Amniotic stem cell (primary cell): ENCODE measurements at places on chromosomes 2 and 18.

DNA sequence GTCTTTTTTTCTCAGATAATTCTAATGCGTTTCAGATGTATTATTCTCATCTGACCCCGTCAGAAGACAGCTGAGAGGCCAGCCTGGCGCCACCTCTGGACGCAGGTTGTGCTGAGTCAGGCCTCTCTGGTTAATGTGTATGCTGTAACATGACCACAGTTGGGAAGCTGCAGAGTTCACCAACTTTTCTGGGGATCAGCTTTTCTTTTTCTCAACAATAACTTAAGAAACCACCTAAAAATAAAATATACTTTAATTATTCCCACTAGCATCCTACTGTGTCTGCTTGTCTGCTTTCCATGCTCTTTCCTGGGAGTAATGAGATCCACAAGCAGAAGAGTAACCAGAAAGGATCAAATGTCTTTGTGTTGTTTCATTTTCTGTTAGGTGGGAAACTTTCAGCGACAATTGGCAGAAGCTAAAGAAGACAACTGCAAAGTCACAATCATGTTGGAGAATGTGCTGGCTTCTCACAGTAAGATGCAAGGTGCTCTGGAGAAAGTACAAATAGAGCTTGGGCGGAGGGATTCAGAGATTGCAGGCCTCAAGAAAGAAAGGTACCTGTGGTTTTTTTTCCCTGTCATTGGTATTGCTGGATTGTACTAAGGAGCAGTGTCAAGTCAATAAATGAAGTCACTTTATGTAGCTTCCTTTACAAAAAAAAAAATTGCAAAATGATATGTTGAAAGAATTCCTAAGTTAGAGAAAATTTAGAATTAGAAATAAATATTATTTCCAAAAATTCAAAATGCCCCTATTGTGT lies 79.8 kb downstream of the CCDC150 start:
- peak; percentile 64 for DNase-seq

DNA sequence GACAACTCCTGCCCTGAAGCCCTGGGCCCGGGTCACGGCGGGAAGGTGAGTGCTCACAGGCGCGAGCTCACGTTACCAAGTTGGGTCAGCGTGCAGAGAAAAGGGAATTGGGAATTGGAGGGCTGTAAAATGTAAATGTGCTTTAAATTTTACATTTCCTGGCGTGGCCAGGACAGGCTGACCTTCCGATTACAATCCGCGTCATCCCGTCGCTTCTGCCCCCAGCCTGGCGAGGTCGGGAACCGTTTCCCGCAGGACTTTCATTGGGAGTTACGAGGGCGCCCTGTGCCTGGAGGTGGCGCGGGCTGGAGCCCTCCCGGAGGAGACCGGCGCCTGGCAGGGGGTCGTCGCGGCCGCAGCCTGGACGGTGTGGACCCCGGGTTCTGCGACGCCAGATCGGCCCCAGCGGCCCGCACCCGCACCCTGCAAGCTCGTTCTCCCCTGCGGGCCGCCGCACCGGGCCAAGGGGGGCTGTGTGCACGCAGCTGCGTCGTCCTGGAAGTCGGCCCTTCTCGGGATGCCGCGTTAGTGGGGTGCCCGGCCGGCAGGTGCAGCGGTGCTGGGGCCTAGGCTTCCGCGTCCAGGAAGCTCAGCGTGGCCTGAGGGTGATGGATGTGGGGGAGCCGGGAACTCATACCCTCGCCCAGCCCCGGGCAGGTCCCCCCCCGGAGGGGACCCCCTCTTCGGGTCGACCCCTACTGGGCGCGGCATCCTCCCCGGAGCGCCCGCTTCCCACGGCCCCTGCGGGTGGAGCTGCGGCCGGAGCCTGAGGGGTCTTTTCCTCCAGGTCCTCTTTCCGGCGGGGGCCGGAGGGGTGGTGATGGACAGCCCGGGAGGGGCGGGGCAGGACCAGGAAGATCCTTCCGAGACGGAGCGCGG lies 63.9 kb downstream of the LRRFIP1 start:
- no peak for DNase-seq

- no peak for DNase-seq
Observed at GRCh38 chr2:235446082-235446481, 47.8 kb upstream of the AGAP1 start.

GRCh38 chr2:44441200-44441599 lies 79.5 kb downstream of the CAMKMT start:
- DNase-seq = no peak

DNA sequence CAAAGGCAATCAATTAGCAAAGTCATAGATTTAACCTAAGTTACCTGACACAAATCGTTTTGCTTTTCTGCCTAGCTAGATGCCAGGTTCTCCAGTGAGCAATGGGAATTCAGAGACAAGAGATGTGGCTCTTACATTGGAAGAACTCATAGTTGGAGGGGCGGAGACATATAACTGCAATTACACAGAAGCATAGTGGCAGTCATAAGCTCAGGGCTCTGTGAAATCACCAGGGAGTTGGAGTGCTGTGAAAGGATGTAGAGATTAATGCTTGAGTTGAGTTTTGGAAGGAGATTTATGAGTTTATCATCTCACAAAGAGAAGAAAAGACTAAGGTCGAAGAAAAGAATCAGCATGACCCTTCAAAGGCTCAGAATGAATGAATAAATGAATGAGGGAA lies 457.2 kb upstream of the TRIB2 start:
- DNase-seq = no peak

GRCh38 chr2:179443180-179443579 lies 178.5 kb upstream of the SESTD1 start:
- DNase-seq = no peak

DNA sequence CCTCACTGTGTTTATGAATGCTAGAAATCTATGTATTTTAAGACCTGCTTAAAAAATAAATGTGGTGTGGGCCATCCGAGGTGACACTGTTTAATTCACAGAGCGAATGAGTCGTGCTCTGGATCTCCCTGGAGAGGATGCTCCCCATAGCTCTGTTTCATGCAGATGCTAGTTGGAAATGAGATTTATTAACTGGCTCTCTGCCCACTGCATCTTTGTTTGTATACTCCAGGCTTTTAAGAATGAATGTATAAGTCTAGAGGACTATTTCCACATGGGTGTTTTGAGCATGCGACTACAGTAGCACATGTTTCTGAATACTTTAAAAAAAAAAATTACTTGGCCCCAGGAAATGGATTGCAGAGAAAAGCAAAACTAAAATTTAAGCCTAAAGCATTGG lies 3.9 kb downstream of the MAPRE2 start:
- no peak for DNase-seq

DNA sequence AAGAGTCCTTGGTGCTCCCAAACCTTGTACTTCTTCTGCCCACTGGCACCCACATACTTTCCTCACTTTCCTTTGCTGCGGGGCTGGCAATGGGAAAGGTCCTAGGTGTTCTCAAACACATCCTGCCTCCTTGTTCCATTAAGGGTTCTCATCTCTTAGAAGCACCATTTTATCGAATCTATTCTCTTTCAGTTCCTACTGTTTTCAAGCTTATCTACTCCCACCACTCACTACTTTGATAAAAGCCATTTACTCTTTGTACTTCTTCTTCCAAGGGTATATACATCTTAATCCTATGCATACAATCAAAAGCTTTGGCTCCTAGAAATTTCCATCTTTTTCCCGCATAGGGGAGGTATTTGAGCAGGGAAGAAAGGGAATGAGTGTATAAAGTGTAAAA lies 77.1 kb upstream of the LRRTM1 start:
- DNase-seq = no peak

- peak; percentile 10 for DNase-seq
Observed at GRCh38 chr18:58051765-58052460, 7.9 kb downstream of the NEDD4L start.

- DNase-seq = no peak
Observed at GRCh38 chr2:219024059-219024458, 17.3 kb downstream of the CFAP65 start.

DNA sequence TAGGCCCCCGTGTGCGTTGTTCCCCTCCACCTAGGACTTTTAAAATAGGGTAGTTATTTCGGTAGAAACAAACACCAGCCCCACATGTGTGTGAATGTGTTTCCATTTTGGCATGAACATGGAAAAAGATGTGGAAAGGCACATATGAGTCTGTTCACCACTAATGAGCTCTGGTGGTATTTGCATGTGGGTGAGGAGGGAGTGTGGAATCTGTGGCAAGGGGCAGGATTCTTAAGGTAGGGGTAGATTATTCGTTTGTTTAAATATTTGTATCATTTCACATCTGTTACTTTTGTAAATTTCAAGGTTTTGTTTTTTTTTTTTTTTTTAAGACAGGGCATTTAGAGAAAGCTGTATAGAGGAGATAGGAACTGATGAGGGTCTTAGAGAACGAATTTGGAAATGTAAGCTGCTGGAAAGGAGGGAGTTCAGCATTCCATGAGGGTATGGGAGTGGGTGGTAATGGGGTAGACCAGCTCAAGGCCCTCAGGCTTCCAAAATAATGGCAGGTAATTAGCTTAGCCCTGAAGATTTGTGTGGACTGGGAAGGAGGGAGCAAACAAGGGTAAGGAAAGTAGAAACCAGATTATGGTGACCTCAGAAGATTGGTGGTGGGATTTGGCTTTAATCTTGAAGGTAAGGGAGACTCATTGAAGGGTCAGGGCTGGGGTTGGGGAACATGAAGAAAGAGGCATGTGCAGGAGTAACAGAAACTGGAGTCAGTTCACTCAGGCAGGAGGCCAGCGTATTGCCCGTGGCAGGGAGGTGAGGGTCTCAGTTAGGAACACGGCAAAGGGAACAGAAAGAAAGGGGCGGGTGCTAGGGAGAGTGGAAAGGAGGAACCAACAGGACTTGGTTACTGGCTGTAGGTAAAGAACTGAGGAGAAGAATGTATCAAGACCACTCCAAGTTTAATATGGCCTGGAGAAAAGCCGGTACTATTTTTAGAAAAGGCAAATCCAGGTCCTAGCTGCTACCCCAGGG lies 123.6 kb downstream of the PLB1 start:
- DNase-seq = no peak

DNA sequence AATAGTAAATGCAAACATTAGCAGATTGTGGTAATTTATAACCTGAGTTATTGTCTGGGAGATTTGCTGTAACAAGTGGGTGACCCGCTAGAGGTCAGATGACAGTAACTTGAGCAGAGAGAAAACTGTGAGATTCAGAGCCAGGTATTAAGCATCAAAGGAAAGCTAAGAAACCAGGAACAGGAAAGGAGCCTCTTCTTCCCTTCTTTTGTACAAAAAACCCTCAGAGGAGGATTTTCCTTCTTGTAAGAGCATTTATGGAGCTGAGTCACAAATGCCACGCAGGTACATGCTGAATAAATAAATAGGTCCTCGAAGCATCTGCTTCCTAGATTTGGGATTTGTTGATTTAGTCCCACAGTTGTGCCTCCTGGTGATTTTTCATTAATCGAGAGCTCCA lies 146.5 kb downstream of the SH3BP4 start:
- DNase-seq = no peak

GRCh38 chr2:117856415-117857210 lies 42.1 kb downstream of the DDX18 start:
- DNase-seq = peak; percentile 57

DNA sequence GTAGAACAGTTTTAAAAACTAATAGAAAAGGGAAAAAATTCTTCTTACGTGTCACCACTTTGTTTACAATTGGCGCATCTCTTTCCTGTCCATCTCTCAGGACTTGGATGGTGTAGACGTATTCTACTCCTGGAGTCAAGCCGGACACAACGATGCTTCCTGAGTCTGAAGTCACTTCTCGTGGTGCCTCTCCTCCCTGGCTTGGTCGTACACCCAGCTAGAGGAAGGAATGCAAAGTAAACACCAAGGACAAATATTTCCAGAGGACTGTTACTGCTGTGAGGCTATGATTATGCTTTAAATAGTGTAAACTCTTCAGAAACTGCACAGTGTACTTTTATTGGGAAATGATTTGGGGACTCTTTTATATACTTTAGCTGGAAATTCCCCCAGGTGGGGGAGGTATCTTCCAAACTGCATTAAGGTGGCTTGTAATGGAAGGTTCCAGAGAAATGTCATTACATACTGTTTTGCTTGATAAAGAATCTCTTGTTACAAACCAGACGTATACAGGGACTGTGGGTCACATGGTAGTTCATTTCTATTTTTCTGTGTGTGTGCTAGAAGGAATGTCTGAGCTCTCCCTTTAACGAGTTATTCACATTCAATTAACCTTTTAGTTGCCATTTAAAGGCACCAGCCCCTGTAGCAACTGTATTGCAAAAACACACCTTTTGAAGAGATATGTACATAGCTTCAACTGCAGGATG lies 38.1 kb downstream of the FN1 start:
- no peak for DNase-seq

DNA sequence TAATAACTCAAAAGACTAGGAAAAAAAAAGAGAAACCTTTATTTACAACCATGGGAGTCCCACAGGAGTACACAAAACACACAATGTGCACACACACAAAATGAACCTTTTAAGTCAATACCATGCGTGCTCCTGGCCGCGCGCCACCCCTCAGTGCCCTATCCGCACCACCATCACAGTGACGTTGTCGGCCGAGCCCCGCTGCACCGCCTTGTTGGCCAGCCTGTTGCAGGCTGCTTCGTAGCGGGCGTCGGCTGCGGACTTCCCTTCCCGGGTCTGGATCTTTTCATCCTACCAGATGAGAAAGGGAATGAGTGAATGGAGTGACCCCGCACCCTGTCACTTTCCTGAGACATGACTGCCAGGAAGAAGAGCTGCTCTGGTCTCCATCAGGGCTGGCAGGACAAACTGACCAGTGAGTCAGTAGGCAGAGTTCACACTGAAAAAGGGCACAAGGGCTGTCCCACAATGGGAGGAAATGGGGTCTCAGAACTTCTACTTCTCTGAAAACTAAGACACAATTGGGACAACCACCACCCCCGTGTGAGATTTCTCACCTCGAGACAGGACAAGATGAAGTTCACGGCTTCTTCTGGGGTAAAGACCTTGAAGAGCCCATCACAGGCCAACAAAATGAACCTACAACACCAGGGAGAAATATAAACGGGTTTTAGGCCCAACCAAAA lies 11.8 kb downstream of the ERFE start:
- no peak for DNase-seq

GRCh38 chr2:134677856-134678756 lies 40.7 kb downstream of the TMEM163 start:
- no peak for DNase-seq

- no peak for DNase-seq
Observed at GRCh38 chr2:120267348-120267747, 14.7 kb downstream of the RALB start.

DNA sequence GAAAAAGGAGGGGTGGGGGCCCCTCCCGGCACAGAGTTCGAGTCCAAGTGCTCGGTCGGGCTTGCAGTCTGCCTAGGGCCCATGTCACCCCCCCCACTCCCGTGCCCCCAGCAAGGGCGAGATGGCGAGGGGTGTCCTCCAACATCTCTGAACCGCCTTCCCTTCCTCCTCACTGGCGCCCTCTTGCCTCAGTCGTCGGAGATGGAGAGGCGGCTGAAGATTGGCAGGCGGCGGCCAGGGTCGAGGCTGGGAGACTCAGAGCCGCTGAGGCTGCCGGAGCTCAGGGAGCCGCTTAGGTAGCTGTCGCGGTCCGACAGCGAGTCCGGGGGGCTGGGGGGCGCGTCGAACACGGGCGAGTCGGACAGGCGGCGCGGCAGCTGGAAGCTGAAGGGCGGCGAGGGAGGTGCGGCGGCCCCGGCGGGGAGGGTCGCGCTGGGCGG lies 2.3 kb downstream of the ZFP36L2 start:
- peak; percentile 23 for DNase-seq

DNA sequence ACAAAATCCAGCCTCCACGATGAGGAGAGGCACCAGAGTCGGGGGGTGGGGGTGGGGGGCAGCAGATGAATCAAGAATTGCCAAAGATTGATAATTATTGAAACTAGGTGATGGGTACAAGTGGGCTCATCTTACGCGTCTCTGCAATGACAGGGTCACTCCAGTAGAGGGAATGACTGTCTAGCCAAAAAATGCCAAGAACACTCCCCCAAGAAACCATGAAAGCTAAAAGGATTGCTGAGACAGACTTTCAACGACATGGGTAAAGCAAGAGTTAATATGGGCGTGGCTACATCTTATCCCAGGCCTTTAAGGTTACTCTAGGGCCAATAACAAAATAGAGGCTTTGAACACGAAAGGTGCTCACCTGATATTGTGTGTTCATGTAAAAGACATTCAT lies 86.5 kb downstream of the STK39 start:
- no peak for DNase-seq
